ENCODE measurements at places on chromosomes 11 and 22.

DNA sequence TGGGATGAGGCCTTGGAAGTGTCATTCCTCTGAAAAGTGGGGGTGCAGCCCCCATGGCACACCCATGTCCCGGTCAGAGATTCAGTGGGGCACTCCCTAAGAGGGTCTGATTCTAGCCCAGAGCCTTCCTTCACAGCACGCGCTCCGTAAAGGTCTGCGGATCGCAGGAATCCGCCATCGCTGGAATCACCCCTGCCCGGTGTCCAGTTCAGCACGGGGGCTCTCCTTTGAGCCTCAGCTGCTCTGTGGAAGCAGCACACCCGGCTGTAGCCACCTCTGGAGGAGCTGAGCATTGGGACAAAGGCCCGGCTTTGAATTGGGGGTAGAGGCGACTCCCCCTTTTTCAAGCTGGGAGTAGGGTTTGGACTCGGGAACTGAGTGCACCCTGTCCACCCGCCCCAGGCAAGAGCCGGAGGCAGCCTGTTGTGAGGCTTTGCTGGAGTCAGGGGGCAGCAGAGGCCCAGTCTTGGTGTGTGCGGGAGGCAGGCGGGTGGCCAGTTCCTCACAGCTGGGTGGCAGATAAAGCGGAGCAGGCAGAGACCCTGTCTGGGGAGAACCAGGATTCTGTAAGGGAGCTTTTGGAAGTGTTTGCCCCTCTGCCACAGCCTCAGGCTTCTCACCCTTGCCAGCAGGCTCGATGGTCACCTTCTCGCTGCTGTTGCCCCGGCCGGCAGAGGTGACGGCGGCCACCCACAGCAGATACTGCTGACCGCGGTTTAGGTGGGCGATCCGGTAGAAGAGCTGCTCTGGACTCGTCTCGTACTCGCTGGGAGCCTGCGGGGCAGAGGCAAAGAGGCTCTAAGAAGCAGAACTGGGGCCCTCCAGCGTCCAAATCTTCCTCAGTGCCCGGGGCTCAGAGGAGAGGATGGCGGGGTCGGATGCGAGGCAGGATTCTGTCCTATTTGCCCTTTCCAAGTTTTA is 115.9 kb downstream of the CEP164 start:
- DNase-seq = no peak

- no peak for DNase-seq
Observed at GRCh38 chr11:78192911-78193351, 4.2 kb downstream of the USP35 start.

GRCh38 chr11:24588081-24588480 is 91.2 kb downstream of the LUZP2 start:
- no peak for DNase-seq

DNA sequence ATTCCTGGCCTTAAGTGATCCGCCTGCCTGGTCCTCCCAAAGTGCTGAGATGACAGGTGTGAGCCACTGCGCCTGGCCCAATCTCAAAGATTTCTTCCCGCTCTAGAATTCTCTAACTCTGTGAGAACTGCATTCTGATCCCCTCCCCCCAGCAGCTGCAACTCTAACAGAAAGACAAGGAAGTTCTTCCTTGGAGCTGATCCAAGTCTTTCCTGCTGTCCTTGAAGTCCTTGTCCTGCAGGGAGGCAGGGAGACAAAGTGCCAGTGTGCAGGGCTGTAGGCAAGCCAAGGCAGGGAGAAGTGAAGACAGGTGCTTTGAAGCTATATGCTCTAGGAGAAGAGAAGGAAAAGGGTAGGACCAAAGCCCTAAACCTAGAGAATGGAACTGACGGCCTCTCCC is 9.5 kb upstream of the GGA1 start:
- no peak for DNase-seq

- DNase-seq = peak; percentile 22
Observed at GRCh38 chr11:6022956-6023355, 7.6 kb downstream of the OR56A1 start.

- DNase-seq = no peak
Observed at GRCh38 chr11:72548463-72548862, 114.1 kb upstream of the CLPB start.

- no peak for DNase-seq
Observed at GRCh38 chr11:110525883-110526282, 96.1 kb downstream of the FDX1 start.

DNA sequence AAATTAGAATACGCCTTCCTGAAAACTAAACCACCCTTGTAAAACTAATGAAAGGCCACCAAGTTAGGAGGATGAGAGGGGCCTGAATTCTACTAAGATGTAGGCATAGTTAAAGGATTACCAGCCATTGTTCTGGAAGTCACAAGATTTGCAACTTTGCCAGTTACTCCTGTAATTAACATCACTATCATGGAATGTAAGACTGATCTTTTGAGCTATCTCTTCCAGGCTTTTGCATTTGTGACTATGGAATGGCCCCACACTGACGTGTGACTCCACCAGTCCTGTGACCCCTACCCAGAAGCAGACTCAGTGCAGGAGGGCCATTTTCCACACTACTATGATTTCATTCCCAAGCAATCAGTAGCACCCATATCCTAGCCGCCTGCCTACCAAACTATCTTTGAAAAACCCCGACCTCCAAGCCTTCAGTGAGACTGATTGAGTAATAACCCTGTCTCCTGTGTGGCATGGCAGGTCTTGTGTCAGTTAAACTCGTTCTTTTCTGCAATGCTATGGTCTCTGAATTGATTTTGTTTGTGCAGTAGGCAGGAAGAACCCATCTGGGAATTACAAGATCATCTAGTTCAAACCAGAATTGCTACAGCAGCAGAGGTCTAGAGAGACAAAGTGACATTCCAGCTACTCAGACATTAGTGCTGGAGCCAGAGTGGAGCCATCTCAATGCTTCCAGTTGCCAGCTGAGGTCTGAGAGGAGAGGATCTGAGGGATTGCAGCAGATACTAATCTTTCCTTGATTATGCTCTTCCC is 1.9 kb upstream of the CTSF start:
- DNase-seq = no peak

DNA sequence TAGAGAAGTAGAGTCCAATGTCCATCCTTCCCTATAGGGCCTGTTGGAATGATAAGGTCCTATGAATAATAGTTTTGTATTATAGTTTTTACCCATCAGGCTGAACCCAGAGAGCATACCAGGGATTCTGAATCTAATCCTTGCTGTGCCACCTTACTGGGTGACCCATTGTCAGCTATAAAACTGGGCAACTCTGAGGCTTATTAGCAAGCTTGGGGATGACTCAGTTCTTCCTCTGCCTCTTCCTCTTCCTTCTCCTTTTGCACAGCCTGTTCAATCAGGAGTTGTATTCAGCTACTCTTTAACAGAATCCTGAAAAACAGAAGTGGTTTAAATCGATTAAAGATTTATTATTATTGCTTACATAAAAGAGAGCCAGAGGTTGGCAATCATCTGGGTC is 8.9 kb downstream of the HEPHL1 start:
- DNase-seq = no peak

DNA sequence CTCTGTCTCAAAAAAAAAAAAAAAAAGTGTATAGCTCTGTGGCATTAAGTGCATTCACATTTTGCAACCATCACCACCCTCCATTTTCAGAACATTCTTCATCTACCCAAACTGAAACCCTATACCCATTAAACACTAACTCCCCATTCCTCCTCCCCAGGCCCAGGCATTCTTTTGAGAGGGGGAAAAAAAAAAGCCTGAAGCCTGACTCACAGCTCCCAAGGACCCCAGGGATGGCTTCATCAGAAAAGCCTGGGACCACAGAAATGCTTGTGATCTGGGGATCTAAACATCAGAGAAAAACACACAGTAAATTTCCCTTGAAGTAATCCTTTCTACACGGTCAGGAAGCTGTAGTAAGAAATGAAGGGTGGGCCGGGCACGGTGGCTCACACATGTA is 10.7 kb upstream of the GTSE1 start:
- no peak for DNase-seq

GRCh38 chr11:34266090-34266912 is 91.5 kb downstream of the ABTB2 start:
- DNase-seq = no peak

- no peak for DNase-seq
Observed at GRCh38 chr11:110728883-110729282, 16.6 kb upstream of the ARHGAP20 start.

DNA sequence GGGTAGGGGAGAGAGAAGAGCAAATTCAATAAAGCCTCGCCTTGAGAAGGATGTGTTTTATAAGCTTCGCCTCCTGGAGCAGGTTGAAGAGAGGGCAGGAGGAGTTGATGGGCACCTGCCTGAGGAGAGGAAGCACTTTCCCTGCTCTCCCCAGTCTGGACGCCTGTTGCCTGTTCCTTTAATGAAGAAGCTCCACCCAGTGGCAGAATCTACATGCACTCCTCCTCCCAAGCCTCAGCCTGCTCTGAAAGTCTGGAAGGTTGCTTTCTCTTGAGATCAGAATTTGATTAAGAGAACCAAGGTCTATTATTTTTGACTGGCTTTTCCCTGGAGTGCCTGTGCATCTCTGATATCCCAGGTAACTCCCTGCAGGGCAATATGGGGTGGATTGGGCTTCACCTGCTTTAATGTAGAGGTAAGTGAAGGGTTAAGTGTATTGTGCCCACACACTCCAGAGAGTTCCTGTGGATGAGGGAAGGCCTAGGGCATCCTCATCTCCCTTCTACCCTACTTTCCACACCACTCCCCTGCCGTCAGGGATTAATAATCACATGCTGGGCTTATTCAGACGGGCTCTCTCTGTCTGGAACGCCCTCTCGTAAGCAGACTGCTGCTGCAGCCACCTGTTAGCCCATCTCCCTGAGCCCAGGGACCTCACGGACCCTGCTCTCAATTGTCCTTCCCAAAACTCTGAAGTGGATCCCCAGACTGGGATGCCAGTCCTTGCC is 22.3 kb downstream of the NTM start:
- DNase-seq = no peak

- no peak for DNase-seq
Observed at GRCh38 chr22:47201186-47201995, 438.9 kb downstream of the TBC1D22A start.

GRCh38 chr11:43986327-43986726 is 43.9 kb downstream of the C11orf96 start:
- no peak for DNase-seq

GRCh38 chr11:116353589-116353988 is 419.2 kb downstream of the BUD13 start:
- DNase-seq = no peak

GRCh38 chr22:22590136-22590891 is 31.2 kb upstream of the PRAME start:
- no peak for DNase-seq

- DNase-seq = no peak
Observed at GRCh38 chr11:59186130-59186594, 14.2 kb downstream of the DTX4 start.

GRCh38 chr11:73466643-73467042 is 90.4 kb downstream of the RELT start:
- DNase-seq = no peak

DNA sequence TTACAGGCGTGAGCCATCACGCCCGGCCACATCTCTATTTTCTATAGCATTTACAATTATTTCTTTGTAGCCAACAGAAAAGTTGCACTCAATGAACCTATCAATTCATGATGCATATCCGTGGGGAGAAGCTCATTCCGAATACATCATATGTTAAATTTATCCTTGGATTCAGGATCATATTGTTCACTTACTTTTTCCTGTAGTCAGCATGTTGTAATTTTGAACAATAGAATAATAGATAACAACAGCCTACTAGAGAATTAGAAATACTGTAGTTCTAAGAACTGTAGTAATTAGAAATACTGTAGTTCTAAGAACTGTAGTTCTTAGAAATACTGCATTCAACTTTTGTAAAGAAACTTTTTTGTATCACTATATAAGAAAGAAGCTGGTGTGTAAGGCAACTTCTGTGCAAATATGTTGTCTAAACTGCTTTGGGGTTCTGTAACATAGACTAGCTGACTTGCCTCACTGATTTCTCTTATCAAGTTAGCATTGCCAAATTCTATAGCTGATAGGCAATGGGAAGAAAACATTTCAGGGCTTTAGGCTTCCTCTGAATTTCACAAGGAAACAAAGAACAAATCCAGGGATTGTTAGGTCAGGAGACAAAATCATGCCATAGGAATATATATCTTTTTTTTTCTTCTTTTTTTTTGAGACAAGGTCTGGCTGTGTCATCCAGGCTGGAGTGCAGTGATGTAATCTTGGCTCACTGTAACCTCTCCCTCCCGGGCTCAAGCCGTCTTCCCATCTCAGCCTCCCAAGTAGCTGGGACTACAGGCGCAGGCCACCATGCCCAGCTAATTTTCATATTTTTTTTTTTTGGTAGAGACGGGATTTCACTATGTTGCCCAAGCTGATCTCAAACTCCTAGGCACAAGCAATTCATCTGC is 91.9 kb downstream of the CSTPP1 start:
- DNase-seq = no peak

GRCh38 chr22:31337178-31337577 is 9.0 kb downstream of the PATZ1 start:
- DNase-seq = no peak

DNA sequence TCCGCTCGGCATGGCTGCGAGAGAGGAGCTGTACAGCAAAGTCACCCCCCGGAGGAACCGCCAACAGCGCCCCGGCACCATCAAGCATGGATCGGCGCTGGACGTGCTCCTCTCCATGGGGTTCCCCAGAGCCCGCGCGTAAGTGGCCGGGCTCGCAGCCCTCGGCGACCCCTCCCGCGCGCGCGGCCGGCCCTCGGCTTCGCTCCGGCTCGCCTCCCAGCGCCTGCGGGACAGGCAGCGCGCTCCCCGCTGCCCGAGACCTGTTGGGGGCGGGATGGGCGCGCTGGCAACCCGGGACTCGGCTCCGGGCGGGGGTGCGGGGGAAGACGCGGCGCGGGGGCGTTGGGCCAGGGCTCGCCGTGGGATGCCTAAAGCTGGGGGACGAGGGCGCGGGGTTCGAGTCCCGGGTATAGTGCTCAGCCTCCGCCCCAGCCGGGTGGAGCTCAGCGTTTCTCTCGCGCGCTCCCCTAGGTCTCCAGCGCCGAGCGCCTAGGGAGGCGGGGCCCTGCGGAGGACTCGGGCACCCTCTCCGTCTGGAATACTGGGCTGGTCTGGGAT is 630 bp downstream of the UBASH3B start:
- no peak for DNase-seq

DNA sequence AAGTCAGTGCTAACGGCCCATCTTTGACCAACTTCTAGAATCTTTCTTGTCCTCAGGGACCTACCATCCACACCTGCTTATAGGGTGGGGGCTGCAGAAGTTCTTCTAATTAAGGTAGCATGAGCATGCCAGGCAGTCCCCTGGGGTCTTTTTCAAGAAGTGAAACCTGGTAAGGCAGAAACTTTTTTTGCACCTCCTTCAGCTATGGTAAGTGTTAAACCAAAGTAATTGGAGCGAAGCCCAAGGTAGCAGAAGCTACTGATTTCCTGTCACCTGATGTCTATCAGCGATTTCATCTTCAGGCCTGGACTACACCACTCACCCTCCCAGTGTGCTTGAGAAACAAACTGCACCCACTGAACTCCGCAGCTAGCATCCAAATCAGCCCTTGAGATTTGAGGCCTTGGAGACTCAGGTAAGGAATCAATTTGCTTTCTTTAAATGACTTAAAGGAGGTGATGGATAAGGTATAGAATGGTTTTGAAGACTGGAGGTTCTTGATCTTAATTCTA is at the start of gene MS4A1:
Gene MS4A1, plus strand, starts transcription at position 317 of the 512 bp plus-strand sequence. CDS start 6,528 bp downstream, outside the sequence.
- DNase-seq = peak; percentile 92

- DNase-seq = no peak
Observed at GRCh38 chr11:210803-211180, 3.3 kb downstream of the RIC8A start.

- DNase-seq = no peak
Observed at GRCh38 chr11:59173964-59174663, 2.2 kb downstream of the DTX4 start.

GRCh38 chr11:2566223-2567025 is 121.6 kb downstream of the KCNQ1 start:
- no peak for DNase-seq

All from GM12864 (cell line).